ENCODE measurements at places on chromosomes 1 and 21. TPM values are rescaled to one million over a fixed set of nuclear protein-coding genes. Genes with fewer than 3 reads are reported as not detected.
A peak's percentile ranks its signal among the peaks of the same experiment; 100 is the strongest.

KRTAP19-1 gene
- 11.4 TPM for total RNA-seq

NUAK2 gene
- 2.0 TPM for total RNA-seq

SLC45A3 gene
- total RNA-seq: 2.7 TPM

MAP10 gene
- 2.4 TPM for total RNA-seq

MYOC gene
- total RNA-seq: 0.30 TPM

SLC9C2 gene
- total RNA-seq: not detected

LCE6A gene
- total RNA-seq: 4.4 TPM

DNA sequence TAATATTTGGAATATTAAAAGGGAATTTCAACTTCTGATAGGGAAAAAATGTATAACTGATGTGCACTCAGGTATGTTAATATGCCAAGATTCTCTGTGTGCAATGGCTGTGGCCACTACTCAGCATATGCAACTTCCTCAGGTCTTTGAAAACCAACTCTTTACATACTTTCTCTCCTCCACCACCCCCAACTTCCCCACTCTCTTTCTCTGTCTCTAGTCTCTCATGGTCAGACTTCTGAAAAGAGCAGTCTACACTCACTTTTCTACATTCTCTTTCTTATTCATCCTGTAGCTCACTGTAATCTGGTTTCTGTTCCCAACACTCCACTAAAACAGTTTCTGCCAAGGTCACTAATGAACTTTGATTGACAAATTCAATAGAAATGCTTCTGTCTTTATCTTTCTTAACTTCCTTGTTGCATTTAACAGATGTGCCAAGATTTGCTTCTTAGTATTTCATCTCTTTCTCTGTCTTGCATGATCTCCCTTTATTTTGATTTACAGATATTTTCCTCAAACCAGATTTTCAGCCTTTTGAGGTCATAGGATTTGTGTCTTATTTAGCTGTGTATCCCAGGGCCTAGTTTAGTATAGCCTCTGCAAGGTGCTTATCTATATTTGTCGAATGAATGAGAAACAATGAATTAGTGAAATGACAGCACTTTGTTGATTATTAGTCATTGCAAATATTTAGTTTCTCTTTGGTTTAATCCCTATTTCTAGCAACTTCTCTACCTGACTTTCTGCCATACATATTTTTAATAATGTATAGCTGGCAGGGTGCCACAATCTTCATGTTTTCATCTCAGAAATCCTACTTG lies 168.9 kb downstream of the LMO4 start:
- DNase-seq: no peak

GRCh38 chr1:29962336-29962735 lies 726.0 kb downstream of the PTPRU start:
- DNase-seq: no peak

DNA sequence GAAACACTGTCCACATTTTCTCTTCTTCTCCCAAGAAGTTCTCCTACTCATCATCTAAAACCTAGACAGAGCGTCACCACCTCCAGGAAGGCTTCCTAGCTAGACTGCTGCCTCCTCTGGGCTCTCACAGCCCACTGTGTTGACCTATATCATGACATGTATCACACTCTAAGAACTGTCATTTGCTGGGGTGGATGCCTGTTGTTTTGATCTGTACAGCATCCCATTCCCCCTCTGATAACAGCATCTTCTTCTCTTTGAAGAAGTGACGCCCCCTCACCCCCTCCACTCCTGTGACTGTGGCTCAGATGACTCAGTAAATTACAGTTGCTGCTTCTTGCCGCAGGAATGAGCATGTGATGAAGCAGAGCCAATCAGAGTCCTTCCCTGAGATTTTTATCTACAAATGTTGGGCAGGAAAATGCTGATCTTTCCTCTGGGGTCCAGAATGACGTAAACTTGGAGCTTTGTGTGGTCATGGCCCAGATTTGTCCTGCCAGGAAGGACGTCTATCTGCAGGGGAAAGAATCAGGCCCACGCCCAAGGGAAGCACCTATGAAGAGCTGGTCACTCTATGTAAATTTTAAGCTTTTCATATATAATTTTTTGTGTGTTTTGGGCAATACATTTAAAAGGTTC lies 28.0 kb upstream of the FOXO6 start:
- no peak for DNase-seq

DNA sequence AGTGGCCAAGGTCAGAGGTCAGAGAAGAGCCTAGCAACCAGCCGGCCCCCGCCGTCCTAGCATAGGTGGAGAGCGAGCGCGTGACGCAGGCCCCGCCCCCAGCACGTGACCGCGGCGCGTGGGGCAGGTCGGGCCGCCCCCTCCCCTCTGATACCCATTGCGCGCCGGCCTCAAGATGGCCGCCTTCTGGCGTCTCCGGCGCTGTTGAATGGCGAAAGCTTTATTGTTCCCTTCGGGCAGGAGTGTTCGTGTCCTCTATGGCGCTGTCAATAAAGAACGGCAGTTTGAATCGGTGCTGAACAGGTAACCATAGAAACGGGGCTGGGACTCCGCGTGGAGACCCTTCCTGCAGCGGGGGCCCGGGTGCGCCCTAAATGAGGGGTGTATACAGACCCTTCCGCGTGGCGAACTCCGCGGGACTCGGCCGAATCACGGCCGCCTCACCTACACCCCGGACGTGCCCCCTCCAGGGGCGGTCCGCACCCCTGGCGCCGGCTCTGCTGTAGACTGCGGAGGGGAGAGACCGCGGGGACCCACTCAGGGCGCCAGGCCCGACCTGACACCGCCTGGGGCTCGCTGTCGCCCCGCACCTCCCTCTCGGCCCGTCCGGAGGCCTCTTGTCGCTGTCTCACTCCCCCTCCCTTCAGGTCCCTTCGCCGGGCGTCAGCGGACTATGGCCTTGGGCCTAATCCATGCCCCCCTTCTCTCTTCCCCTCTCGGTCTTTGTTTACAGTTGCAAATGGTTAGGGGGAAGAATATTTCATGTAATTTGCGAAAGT lies at the start of gene ZBTB40:
ZBTB40 (plus strand) TSS at position 150 of the 779 bp plus-strand sequence. CDS start 38,098 bp downstream, outside the sequence.
- DNase-seq: peak; percentile 95

GRCh38 chr1:239909898-239910297 lies 181.8 kb upstream of the FMN2 start:
- DNase-seq: no peak

DNA sequence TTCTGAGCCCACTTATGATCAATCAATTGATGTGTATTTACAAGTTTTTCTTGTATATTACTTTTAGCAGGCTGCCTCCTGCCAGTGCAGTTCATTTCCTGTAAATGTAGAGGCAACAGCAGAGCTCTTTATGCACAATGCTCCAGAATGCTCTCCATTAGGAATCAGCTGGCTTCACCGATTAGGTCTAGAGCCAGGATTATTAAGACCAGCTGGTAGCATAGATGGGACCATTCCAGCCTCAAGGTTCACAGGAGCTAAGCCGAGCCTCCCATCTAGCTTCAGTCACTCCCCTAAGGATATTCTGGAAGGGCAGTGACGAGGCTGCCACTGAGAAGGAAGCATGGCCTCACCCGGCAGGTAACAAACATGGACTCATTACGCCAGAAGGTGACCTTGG lies 36.8 kb downstream of the DHRS3 start:
- DNase-seq: peak; percentile 7

DNA sequence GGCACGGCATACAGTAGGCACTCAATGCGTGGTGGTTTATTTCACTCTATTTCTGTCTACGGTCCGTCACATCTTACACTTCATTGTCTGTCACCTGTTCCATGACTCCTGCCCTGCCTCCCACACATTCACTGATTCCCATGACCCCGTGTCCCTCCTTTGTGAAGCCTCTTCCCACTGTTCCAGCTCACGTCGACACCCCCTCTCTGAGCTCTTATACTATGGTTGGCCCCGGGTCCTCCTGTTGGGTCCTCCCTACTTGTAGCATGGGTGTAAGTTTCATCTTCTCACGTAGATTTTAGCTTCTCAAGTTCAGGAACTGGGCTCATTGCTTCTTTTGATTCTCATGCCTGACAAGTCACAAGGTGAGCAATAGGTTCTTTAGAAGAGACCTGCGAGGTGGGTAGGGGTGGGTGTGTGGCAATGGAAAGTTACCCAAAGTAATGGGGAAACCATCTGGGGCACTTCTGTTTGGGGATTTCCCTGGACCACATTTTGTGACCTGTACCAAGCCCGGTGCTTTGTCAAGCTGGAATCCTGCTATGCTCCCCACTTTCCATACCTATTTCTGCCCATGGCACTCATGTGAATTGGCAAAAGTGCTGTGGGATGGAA lies 22.1 kb upstream of the IL10 start:
- DNase-seq: no peak

DNA sequence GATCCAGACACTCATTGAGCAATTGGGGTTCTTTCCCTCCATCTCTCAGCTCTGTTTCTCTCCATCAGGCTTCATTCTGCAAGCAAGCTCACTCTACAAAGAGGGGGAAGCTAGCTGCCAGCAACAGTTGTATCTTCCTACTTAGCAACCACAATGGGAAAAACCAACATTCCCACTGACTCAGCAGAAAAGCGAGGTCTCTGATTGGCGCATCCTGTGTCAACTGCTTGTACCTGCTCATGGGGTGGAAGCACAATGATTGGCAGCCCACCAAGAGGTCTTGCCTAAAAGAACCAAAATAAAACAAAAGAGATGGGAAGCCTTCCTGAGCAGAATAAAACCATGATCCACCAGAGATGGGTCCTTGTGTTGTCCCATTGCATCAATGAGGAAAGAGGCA lies 4.0 kb upstream of the CDA start:
- no peak for DNase-seq

- DNase-seq: peak; percentile 97
Observed at GRCh38 chr1:24018611-24019580, 38.8 kb upstream of the SRSF10 start.

DNA sequence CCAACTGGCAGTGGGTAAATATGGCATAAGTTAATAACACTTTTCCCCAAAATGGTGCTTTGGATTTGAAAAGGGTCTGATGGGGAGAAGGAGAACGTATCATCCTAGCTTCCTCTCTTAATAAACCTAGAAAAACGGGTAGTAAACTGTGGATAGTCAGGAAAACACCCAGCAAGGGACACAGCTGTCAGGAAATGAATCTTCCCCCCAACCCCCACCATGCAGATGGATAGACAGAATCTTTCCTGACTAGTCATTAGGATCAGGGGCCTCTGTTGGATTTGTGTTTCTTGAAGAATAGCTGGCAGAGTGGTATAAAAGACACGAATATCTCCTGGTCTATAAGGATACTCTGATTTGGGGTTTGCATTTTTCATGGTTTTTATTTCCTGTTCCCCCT lies 22.5 kb upstream of the LAX1 start:
- no peak for DNase-seq
